ENCODE measurements at places on chromosomes 2 and 18. TPM values are rescaled to one million over a fixed set of nuclear protein-coding genes. Genes with fewer than 3 reads are reported as not detected.

GRCh38 chr2:238716585-238716984 is 131.3 kb upstream of the TWIST2 start:
- DNase-seq = no peak

DNA sequence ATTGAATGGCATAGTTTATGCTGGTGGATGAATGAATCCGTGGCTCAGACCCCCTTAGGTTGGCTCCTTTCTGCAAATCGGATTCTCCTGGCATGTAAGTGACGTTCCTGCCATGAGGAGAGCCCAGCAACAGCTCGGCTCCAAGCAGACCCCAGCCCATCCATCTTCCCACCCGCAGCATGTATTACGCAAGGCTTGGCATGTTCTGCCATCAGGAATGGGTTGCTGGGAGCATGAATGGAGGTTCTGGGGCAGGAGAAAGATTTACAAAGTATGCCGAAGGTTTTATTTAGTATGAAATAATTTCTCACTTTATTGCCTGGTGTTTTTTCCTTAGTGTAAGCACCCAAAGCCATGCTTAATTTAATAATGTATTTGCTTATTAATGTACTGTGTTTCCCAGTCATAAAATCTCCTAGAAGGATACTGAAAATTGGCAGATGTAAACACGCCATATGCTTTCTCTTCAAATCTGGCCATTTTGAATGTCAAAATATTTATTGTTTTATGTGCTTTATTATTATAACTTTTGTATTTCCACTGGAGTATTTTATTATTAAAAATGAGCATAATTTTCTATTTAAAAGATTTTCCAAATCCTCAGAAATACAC is 128.5 kb downstream of the ACKR3 start:
- DNase-seq = no peak

- no peak for DNase-seq
These were observed 49.7 kb downstream of the SPHKAP start for GRCh38 chr2:228131833-228132232.

DNA sequence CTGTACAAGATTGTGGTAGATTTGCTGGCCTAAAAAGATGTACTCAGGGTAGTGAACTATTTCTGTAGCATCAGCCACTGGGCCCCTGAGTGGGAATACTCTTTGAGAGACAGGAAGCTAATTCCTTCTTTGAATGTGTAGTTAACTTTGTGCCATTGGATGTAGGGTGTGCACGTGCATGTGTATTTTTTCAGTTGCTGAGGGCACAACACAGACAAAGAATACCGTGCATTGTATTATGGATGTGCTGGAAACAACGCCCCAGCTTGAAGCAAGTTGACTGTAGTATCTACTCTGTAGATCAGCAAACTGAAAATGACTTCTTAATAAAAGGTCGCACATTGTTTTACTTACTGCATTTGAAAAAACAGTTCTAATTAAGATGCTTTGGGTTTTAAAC is 14.1 kb downstream of the CRIM1 start:
- no peak for DNase-seq

- DNase-seq = peak; percentile 33
These were observed 108.7 kb downstream of the GFPT1 start for GRCh38 chr2:69278366-69278765.

DNA sequence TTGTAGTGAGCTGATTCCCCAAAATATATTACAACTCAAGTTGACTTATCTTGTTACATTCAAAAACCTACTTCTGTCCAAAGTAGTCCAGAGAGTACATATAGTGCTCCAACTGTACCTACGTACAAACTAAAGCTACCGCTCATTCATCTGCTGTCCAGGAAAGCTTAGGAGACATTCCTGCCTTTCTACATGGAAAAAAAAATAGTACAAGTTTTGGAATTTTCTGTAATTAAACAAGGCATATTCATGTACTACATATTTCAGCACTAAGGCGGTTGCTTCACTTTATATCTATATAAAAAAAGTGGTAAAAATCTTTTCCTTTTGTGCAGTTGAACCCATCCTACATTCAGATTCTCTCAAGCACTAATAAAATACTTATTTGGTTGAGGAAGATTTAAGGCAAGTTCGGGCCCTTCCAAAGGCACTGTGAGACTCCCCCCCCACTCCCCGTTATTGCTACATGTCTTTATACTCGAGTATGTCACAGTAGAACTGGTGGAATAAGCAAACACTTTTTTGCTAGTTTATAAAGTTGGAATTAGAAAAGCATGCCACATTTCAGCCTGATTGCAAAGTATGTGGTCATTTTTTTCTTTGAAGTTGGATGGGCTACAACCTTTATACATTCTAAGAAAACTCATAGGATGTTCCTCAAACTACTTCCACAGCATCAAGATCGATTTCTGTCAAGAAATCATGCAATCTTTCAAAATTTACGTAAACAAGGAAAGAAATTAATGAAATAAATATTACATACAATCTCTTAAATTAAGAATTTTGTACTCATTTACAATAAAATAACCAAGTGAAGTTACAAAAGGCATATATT is 3.7 kb downstream of the ZFP36L2 start:
- DNase-seq = no peak

- DNase-seq = no peak
These were observed 477.6 kb downstream of the PARD3B start for GRCh38 chr2:205022841-205023240.

DNA sequence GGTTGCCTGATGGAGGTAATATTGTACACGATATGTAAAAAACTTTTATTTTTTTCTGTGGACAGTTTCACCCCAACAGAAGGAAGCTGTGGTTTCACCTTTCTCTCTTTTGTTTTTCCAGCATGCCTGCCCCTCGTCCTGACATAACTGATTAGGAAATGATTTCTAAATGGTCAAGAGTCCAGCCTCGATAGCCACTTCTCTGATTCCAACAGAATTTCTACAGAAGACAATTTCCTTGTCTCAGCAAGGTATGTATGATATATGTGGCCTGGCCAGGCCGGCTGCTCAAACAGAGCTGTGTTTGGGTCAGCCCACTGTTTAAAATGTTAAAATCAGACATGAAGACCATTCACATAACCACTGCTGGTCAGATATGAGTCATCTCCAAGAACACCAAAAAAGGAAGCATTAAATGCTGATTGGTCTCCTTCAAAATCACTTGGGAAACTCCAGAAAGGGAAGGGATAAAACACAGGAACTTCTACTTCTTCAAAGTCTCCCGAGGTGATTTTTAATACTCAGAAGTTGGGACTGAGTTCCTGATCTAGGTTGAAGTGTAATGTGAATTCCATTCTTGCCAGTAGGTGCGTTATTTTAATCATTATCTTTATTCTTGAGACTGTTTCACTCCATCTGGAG is 22.3 kb downstream of the ATP8B1 start:
- DNase-seq = peak; percentile 84

DNA sequence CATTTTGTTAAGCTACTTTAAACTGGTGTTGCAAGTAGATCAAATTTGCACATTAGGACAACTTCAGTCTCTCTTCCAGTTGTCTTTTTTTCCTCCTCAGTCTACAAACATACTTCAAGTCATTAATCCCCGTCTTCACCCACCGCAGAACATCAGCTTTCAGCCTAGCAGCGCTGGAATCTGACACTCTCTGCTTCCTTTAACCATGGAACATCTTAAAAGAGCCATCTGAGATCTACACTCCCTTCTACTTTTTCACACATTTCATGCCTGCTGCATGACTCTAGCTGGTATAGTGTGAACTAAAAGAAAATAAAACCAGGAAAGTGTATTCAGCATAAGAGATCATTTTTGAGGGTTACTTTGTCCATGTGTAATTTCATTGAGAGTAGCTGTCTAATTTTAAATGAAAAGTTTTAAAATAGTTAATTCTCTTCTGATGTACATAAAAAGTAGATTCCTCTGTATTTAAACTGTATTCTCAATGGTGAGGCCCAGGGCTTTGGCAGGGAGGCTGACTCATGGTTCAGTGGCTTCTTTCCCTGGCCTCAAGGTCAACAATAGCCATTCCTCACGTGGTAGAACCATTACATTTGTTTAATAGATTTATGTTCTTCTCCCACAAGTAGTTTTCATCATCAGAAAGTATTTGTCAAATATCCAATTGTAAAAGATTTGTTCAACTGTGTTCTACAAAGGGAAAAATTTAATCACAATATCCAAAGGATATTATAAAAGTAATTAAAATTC is 16.5 kb downstream of the SGPP2 start:
- DNase-seq = peak; percentile 87

GRCh38 chr2:192091476-192091875 is 103.3 kb downstream of the TMEFF2 start:
- no peak for DNase-seq

DNA sequence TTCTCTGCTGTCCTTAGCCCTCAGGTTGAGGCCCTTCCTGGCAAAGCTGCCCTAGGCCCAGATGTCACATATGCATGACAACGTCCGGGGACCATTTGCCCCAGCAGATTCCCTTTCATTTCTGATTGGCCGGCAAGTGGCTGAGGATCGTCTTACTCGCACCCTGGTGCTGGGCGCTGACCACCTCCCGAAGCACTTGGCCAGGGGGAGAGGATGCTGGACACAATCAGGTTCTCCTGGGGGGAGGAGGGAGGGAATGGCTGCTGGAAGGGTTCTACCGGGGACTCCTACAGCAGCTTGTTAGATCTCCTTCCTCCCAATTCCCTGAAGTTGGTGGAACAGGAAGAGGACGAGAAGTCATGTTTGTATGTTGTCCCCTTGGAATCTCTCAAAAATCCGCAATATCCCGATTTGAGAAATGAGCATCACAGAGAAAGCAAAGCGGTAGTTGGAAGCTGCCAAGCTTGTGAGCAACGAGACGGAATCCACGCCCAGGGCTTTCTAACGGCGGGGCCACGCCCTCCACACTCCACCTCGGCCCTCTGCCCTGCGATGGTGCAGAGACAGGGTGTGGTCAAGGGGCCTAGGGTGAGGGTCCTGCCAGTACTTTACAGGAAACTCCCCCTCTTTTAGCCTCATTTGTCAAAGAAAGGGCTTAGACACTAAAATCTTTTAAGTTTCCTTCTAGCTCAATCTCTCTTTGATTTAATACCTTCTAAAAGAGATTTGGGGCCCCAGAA is 61.8 kb upstream of the YWHAQ start:
- DNase-seq = peak; percentile 91

DNA sequence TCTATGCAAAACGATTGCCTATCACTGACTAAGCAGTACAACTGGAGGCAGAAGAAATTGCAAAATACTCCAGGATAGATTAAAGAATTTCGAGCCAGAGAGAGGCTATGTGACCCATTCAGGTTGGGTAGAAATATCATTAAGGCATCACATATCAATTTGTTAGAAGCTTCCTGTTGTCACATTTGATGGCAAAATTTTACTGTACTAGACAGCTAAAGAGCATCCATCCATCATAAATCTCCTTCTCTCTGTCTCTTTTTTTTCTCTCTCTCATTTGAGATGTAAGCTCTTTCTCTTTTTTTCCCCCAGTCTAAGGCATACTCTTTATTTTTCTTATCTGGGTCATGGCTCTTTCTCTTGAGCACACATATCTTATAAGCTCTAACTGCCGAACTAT is 155.7 kb downstream of the EVA1A start:
- no peak for DNase-seq

DNA sequence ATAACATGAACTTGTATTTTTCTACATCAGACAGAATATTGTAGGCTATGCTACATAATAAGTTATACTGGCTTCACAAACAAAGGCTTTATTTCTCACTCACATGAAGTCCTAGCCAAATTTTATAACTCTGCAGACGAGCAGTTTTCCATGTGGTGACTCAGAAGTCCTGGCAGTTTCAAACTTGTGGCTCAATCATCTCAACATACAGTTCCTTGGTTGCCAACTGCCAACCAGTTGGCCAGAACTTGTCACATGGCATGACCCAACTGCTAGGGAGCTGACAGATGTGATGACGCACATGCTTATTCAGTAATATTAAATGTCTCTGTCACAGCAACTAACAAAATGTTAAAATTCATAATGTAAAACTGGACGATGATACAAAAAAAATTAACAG is 63.8 kb upstream of the ZC3H15 start:
- peak; percentile 91 for DNase-seq

GRCh38 chr18:48228301-48228715 is 180.9 kb downstream of the ZBTB7C start:
- peak; percentile 50 for DNase-seq

GRCh38 chr2:215365184-215365658 is 53.4 kb downstream of the ATIC start:
- no peak for DNase-seq

DNA sequence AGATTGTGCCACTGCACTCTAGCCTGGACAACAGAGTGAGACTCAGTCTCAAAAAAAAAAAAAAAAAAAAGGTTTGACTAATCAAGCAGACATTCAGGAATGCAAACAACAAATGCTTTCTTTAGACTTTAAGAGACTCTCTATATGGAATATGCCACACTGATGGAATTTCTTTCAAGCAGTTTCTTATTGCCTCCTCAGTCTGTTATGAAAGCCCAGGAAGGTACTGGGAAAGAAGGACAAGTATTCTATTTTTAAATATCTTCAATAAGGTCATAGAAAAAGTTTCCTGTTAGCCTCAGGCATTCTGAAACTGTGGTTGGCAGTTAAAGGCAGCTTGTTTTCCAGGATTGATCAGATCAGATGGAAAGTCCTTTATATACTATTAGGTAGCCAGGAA is 241.6 kb downstream of the PIK3C3 start:
- DNase-seq = no peak

GRCh38 chr18:28065031-28065792 is 111.7 kb downstream of the CDH2 start:
- DNase-seq = peak; percentile 72

- DNase-seq = no peak
These were observed 90.2 kb downstream of the PARD3B start for GRCh38 chr2:204635478-204635877.

DNA sequence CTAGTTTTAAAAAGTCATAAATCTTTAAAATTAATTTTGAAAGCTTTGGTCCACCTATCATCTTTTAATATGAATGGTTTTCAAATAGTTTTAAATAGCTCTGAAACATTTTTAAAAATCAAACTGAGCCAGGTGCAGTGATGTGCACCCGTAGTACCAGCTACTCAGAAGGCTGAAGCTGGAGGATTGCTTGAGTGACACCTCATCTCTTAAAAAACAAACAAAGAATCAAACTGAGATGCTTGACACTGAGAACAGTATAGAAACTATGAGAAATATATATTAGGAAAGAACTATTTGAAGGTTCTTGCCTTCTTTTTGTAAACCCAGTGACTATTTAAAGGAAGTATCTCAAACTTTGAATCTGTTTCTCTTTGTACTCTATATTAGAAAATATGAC is 67.4 kb downstream of the BARD1 start:
- no peak for DNase-seq

GRCh38 chr18:6109743-6110142 is 214.4 kb upstream of the TMEM200C start:
- no peak for DNase-seq

GRCh38 chr2:74201596-74201995 is 3.2 kb downstream of the MTHFD2 start:
- peak; percentile 86 for DNase-seq

The TSN gene
- total RNA-seq = 47.2 TPM

The SLC30A3 gene
- not detected for total RNA-seq

The SLC23A3 gene
- total RNA-seq = not detected

The RBBP8 gene
- total RNA-seq = 16.5 TPM

The TGFA gene
- 0.19 TPM for total RNA-seq

The SATB2 gene
- 9.9 TPM for total RNA-seq

The IRS1 gene
- 32.3 TPM for total RNA-seq

The SAG gene
- total RNA-seq = not detected

The GKN1 gene
- not detected for total RNA-seq
